ENCODE measurements at places on chromosomes 13 and 19. TPM values are rescaled to one million over a fixed set of nuclear protein-coding genes. Genes with fewer than 3 reads are reported as not detected.

The CCDC70 gene
- 0.56 TPM for total RNA-seq

DNA sequence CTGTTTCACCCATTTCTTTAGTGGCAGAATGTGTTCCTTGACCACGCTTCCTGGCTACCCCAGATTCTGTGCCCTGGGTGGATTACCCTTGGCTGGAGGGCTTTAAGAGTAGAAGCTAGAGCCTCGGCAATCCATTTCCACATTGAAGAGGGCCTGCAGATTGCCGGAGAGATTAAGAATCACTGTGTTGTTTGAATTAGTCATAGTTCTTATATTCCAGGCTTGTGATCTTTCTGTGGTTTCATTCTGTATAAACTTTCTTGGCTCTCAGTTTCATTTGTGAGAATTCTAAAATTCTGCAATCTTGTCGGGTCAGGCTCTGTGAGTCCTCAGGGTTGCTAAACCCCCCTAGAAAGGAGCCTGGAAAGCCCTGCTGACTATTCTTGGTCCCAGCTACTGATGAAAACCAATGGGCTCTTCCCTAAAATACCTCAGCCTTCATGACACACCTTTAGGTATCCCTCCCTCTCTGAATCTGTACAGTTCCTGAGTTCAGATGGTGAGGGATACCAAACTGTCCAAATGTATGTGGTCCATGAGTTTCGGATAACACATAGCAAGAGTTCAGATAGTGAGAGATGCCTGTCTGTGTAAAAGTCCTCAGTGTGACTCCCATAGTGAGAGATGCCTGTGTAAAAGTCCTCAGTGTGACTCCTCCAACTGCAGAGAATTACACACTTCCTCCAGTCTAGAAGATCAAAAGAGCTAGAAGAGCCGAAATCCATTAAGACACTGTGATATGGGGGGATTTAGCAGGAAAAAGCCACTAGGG, 4.3 kb downstream of the PHF11 start:
- DNase-seq = no peak

DNA sequence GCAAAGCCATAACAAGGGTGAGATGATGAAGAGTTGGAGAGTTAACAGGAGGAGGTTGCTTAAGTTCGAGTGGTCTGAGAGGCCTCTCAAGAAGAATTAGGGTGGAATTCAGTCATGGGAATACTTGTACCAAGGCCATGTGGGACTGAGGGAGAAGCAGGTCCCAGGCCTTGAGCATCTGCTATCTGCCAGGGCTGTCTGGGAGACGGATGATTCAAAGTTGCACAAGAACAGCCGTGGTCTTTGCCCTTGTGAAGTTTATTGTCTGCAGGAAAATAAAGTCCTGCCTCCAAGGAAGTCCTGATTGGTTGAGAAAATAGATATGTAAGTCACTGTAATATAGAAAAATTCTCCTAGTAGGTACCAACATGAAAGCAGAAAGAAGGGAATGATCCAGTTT, 178.8 kb upstream of the RFC3 start:
- no peak for DNase-seq

DNA sequence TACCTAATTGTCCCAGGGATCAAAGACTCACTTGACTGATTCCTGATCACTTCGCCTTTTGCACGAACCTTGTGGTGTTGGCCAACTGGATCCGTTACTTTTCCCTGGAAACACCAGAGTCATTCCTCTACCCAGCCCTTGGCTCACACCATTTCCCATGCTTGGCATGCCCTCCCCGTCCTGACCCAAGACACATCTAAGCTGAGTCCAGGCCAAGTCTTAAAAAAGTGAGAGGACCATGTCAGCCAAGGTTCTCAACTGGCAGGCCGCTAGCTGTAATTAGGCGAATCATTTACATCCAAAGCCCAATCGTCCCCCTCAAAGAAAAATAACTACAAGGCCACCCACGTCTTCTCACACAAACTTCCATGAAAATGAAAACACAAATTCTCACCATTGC, 11.5 kb downstream of the PLAUR start:
- DNase-seq = no peak
